ENCODE measurements at places on chromosomes 11 and 22.

GRCh38 chr11:965206-965775 is 39.6 kb downstream of the AP2A2 start:
- no peak for DNase-seq

- no peak for DNase-seq
These were observed 266.0 kb upstream of the SYN3 start for GRCh38 chr22:33324228-33324627.

DNA sequence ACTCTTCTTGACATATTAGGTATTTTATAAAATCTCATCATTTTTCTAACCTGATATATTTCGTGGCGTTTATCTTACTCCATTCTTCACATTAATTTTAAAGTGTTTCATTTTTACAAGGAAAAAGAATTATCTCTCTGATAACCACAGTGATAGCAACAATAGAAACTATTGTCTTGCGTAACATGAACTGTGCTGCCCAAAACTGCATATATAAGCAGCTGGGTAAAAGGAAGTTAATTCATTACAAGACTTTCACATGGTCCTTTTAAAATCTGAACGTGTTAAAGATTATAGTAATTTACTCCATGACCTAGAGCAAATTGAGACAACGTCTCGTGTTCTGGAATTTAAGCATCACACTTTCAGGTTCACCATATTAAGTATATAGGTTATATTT is 210.4 kb upstream of the GRIA4 start:
- DNase-seq, result no peak

DNA sequence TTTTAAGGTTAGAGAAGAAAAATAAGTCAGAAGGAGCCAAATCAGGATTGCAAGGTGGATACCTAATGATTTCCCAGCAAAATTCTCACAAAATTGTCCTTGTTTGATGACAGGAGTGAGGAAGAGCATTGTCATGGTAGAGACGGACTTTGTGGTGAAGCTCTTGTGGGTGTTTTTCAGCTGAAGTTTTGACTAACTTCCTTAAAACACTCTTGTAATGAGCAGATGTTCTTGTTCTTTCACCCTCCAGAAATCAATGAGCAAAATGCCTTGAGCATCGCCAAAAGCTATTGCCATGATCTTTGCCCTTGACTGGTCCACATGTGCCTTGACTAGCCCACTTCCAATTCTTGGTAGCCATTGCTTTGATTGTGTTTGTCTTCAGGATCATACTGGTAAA is 20.0 kb downstream of the CALCB start:
- no peak for DNase-seq

- no peak for DNase-seq
These were observed 27.6 kb upstream of the CASP12 start for GRCh38 chr11:104925850-104926249.

GRCh38 chr11:104531894-104532293 is 366.4 kb downstream of the CASP12 start:
- DNase-seq, result no peak

GRCh38 chr11:12404436-12404835 is 27.1 kb downstream of the PARVA start:
- no peak for DNase-seq

DNA sequence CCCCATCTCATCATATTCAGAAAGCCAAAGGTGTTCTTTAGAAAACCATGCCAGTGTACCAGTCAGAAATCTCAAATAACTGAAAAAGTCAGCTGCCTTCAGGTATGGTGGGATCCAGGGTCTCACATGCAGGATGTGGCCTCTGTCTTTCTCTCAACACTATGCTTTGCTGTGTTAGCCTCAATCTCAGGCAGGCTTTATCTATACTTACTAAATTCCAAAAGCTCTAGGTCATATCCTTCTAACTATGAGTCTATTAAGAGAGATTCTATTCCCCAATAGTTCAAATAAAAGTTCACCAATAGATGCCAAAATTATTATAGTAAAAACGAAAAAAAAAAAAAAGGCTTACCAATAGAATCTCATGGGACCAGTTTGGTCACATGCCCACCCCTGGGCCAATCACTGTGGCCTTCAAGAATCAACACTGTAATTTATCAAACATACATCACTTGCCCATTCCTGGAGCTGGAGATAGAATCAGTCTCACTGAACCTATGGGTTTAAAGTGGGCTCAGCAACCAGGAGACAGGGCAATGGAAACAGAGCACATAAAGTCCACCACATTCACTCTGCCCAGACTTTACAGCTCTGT is 38.0 kb upstream of the APLNR start:
- no peak for DNase-seq

DNA sequence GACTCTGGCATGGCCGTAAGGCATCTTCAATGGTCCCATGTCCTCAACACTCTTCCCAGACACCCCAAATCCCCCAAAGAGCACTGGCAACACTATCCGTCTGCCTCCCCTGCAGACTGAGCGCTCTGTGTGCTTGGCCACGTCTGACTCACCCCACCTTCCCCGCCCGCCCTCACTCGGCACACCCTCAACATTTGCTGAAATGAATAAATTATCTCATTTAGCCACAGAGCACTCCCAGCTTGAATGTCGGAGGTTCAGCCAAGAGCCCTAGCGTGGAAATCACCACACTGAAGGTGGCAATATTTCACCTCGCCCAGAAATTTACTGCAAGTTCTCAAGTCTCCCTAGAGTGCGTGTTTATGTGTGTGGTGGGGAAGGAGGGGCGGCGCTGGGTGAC is 46.6 kb upstream of the TCF20 start:
- DNase-seq, result no peak

GRCh38 chr11:28838741-28839140 is 730.6 kb downstream of the METTL15 start:
- no peak for DNase-seq

- DNase-seq, result no peak
These were observed 32.2 kb downstream of the MMP20 start for GRCh38 chr11:102592634-102593581.

DNA sequence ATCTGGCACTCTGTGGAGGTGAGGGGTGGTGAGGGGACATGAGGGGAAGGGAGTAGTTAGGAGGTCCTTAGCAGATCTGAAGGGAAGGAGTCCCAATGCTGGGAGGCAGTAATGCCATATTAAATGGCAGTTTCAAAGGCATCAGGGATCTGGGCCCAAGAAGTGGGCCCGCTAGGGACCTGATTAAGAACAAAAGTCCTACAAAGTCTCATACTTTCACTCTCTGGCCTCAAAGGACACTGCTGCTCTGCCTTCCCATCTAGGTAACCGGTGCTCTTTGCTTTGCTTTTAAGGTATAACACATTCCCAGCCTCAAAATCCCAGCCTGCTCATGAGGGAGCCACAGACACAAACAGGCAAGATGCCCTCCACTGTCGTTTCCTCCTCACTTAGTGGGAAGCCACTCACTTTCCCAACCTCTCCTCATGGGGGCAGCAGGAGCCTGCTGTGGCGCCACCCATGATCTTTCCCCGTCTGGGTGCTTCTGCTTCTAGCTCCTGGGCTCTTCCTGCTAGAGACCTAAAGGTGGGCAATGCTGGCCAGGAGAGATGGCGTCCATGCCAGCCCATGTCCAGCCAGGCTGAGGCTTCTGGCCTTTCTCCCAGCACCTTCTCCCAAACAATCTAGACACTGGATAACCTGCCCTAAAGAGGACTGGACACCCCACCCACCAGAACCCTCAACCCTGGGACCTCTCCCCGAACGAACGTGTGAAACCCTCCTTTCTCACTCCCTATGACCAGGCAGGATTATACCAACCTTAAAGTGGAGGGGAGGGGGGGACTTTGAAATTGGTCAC is 68.3 kb downstream of the PLEKHA7 start:
- peak; percentile 47 for DNase-seq

DNA sequence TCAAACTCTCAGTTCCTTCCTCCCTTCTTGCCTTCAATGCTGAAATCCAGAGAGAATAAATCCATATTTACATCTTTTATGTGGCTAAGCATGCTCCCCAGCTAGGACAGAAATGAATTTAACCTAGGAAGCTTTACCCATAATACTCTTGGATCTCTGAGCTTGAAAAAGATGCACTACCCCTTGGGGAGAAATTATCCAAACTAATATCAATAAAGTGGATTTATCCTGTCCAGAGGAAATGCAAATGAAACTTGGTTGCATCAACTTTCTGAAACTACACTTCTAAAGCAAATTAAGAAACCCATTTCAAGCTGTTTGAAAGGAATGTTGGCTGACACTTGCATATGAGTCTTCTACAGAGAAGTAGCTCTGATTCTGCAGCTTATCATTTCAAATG is 347.9 kb downstream of the TTC28 start:
- no peak for DNase-seq

DNA sequence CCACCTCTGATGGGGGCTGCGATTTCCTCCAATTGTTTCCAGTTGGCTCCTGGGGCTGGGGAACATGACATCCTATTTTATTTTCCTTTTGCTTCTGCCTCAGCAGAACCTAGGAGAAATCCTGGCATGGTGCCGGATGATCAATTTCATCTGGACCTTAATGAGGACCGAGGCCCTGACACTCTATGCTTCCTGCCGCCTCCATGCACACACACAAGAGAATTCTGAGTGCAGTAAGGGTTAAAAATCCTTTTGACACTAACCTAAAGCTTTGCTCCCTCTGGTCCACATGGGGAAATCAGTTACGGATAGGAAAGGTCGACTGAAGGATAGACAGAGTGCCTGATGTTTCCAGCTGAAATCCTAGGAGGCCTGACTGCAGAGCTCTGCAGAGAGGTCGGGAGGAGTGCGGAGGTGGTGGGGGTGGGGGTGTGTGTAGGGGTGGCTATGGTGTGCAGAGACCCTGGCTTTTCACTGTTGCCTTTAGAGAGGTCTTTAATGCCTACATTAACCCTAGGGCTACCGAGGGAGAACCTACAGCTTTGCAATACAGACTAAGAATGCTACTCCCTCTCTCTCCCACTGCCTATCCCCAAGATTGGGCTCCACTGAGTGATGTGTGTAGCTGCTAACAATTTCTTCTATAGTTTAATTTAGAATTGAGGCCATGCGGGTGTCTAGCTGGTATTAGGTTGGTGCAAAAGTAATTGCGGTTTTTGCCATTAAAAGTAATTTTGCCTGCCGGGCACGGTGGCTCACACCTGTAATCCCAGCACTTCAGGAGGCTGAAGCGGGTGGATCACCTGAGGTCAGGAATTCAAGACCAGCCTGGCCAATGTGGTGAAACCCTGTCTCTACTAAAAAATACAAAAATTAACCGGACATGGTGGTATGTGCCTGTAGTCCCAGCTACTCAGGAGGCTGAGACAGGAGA is 53.6 kb upstream of the INCENP start:
- DNase-seq, result no peak

DNA sequence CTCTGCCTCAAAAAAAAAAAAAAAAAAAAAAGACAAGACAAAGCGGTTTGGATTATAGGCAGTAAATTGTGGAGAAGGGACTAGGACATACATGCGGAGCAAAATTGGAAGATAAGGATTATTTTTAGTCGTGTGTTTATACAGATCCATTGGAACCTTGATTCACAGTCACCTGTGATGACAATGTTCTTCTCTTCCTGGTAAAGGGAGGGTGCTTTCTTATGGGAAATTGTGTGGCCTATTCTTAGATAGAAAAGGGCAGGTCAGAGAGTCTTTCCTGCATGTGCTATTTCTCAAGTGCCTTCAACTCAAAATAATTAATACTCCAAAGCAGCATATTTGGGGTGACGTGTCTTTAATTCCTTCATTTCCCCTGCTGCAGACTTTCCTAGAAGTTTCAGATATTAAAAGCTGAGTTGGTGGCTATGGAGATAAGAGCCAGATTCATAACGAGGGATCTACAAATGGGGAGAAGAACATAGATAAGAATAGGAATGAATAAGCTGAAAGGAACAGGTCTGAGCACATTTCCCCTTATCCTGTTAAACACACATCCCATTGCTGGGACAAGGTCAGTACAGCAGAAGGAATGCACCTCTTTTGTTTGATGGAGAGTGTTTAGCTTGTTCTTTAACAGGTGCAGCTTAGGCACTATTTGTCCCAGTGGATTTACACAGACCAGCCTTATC is 22.5 kb downstream of the GSTT2B start:
- no peak for DNase-seq

- no peak for DNase-seq
These were observed 6.4 kb upstream of the MRGPRD start for GRCh38 chr11:68987211-68987610.

DNA sequence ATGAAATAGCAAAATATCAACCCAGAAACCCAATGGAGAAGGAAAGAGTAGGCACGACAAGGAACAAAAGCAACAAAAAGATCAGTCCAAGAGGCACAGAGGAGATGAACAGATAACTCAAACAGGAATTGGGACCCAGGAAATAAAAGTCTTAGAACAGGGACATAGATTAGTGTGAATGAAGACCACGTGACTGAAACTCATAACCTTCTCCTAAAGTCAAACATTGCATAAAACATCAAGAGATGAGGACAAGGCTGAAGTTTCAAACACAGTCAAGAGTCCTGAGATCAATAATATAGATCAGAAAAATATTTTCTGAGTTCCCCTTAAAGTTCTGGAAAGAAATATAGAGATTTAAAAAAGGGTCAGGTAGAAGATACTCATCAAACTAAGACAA is 24.4 kb upstream of the OR56B4 start:
- DNase-seq, result no peak

DNA sequence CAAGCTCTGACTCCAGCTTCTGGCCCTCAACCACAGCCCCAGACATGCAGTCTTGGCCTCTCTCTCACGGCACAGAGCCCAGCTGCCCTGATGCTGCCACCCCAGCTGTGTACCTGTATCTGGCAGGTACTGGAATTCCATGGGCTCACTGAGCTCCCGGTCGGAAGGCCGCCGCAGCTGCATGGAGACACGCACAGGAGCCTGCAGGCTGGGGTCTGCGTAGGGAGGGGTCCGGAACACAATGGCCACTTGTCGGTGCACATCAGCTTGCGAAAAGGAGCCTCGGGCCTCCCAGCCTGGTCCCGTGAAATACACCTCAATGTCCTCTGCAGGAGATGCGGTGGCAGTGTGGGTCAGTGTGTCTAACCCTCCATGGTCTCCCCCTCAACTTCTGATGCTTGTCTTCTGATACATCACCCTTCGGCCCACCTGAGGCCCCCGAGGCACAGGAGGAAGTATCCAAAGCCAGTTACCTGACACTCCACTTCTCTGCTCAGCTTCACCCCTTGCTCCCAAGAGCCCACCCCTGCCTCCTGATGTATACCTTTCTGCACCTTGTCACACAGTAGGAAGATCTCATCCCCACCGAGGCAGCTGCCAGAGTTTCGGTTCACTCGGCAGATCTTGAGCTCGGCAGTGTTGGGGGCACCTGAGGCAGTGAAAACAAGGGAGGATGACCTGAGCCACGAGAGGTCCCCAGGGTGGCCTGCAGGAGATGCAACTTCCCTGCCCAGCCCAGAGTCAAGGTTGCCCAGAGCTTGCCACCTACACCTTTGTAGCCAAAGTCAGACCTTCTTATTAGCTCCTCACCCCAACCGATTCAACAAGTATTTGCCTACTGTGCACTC is 4.3 kb downstream of the RELA start:
- DNase-seq, result no peak

GRCh38 chr11:92388380-92388779 is 163.8 kb downstream of the FAT3 start:
- no peak for DNase-seq

Measured in neural crest cell (in vitro differentiated cells).